Left ventricle myocardium inferior (tissue), 1 donor: ENCODE measurements at places on chromosomes 11 and 22.

DNA sequence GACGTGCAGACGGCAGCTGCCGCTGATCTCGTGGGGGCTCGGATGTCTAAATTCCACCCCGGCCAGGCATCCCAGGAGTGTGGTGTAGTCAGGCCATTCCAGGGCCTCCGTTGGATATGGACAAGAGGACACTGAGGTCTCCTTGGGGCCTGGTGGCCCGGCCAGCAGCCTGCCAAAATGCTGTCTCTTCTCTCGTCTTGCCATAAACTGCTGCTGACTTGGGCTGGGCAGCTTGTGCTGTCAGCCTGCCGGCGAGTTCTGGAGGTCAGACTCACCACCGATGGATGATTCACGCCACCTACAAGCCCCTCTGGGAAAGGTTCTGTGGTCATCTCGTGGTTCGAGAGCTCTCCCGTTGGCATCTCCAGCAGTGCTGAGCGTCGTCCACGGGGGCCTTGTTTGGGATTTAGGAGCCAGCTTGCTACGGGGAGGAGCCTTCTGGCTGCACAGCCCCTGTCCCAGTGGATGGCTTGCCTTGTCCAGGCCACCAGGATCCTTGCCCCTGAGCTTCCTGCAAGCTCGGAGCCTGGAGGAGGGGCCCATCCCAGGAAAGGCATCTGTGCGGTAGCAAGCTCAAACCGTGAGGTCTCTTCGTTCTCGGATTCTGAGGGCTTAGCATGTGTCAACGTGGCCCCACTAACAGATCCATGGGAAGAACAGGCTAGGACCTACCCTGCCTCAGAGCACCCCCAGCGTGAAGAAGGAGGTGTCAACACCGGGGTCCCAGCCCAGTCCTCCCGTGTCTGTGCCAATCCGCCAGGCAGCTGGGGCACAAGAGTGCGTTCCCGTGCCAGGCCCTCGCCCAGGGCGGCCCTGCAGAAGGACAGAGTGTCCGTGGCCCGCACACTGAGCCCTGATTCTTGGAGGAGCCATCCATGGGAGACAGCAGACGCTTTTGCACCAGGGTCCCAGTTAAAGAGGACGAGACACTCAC is 1114.1 kb downstream of the BRD1 start:
- peak; percentile 6 for DNase-seq

DNA sequence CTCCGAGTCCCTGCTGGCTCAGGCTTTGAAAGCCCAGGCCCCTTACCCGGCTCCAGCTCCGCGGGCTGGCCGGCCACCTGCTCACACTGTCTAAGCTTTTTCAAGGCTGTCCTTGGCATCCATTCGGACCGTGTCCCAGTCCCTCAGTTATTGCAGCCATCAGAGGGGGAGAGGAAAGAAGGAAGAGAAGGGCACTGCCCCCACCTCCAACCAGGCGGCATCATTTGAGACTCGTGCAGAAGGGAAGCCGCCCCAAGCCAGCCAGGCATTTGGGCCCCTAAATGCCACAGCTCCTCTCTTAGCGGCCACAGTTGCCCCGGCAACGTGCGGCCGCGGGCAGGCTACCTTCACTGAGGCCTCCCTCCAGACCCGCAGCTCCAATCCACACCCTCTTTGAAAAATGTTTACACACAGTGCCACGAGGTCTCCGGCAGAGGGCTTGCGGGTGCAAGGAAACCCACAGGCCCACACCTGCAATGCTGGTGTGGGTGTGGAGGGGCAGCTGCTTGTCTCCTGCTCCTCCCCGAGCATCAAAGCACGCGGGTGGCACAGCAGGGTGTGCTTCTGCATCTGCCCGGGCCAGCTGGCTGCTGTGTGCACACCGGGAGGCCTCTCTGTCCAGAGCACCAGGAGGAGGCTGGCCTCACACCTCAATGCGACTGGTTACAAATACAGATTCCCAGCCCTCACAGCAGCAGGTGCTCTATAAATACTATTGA is 124.4 kb downstream of the CTTN start:
- no peak for DNase-seq

DNA sequence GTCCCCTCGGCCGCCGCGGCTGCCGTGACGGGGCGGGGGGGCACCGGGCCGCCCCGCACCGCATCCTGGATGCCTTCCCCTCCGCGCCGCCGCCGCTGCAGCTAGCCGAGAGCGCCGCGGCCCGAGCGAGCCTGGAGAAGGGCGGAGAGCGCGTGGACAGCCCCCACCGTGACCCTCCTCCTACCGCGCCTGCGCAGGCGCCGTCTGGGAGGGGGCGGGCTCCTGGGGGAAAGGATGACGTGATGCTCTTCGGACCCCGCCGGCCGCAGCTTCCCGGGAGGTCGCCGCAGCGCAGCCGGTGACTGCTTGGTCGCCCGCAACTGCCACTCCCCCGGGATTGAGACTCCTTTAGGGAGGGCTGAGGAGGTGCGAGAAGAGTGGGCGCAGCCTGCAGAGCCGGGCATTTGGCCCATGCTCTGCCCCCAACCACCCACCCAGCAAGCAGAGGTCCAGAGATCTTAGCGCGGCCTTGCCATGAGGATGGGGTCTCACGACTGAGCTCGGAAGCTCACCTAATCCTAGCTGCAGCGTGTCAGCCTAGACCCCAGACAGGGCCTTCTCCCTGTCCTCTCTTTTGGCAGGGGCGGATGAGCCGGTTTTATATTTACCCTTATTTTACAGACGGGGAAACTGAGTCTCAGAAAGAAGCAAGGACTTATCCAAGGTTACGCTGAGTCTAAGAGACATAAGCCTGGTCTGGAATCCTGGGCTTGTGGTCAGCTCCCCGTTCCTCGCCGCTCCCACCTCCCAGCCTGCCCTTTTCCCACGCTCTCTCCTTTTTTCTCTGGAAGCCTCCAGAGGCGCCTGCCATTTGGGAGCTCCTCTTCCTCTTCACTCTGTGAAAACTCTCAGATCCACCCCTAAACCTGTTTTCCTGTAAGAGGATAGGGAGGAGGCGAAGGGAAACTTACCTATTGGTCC is at the start of gene DENND5A:
Gene DENND5A (minus strand): TSS at position 140 of the 921 bp plus-strand sequence. CDS start 281 bp downstream, outside the sequence.
- DNase-seq = peak; percentile 88

GRCh38 chr11:1387961-1388762 is 1.6 kb upstream of the BRSK2 start:
- DNase-seq = no peak

GRCh38 chr11:88181776-88182175 is 6.5 kb upstream of the RAB38 start:
- DNase-seq = no peak
